ENCODE measurements at places on chromosomes 3 and 15. TPM values are rescaled to one million over a fixed set of nuclear protein-coding genes. Genes with fewer than 3 reads are reported as not detected.

DRD3 gene
- total RNA-seq, result not detected

- no peak for DNase-seq
Observed at GRCh38 chr3:94500146-94500545, 437.3 kb downstream of the NSUN3 start.

DNA sequence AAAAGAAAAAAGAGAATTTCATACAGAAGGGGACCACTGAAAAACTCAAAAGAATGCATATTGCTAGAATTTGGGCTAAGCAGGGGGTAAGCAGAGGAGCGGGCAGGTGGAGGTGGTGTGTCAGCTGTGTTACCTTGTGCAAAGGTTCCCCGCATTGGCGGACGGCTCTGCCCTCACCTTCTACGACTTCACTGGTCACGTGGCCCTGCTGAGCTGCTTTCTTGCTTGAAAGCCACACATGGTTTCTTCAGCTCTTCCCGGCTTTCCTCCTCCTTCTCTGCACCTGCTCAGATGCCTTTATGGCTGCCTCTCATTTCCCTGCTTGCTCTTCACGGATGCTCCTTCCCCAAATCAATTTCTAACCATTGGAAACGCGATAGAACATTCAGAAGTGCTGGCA is 30.5 kb downstream of the FAH start:
- no peak for DNase-seq

DNA sequence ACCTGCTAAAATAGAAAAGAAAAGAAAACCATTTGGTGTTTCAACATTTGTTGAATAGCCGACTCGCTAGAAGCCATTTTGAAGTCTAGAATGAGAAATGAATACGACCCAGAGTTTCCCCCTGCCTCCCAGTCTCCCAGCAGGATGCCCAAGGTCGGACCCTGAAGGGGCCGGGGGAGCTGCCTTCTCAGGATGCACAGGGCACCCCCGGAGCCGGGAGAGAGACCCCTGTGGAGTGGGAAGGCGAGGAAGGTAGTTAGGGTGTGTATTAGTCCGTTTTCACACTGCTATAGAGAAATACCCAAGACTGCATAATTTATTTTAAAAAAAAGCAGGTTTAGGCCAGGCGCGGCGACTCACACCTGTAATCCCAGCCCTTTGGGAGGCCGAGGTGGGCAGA is 44.7 kb downstream of the NIPA2 start:
- DNase-seq, result no peak

All from H4 (cell line).